ENCODE measurements at places on chromosomes 3 and 15.

- DNase-seq: no peak
Observed at GRCh38 chr3:46027736-46028397, 584 bp upstream of the XCR1 start.

DNA sequence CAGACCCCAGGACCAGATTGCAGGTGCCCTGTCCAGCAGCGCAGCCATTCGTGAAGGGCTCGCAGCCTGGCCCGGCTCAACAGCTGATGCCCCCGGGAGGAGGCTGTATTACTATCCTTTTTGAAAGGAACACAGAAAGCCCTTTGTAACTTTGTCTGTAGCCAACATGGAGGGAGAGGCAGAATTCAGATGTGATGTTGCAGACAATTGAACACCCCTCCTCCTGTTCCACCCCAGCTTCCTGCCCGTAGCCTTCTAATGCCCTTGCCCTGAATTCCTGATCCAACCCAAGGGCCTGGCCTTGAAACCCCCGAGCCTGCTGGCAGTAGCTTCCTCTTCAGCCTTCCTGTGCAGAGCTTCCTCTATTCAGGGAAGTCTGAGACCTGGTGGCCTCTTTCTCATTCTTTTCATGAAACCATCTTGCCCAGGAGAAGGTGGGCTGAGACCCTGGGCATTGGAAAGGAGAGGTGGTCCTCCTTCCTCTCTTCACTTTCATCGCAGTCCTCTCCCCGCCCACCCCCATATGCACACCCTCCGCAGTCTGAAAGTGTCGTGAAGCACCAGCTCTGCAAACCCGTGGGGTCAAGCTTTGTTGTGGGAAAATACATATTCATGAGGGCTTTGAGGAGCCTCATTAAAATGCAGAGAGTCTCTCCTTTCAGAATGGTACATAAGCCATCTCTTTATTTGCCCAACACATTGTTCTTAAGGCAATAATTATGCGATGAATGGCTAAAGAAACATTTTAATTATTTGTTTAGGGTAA, 109.2 kb downstream of the APBA2 start:
- DNase-seq: no peak

- DNase-seq: no peak
Observed at GRCh38 chr15:60389261-60390077, 8.3 kb downstream of the ANXA2 start.

DNA sequence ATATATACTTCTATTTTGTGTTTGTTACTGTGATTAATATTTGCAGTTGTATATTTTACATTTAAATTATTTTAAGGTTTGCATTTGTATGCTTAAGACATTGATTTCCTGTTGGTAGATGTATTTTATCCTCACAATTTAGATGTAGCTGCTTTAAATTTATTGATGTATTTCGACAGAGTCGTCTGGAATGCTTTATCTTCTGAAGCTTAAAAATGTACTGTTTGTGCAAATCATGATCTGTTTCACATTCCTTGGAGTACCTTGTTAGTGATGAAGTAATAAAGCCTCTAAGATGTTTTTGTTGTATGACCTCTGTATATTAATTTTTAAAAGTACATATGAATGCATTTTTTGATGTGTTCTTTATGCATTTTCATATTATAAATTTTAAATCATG, 1.9 kb downstream of the CHD2 start:
- no peak for DNase-seq

- DNase-seq: no peak
Observed at GRCh38 chr3:168807448-168807847, 711.7 kb upstream of the GOLIM4 start.

DNA sequence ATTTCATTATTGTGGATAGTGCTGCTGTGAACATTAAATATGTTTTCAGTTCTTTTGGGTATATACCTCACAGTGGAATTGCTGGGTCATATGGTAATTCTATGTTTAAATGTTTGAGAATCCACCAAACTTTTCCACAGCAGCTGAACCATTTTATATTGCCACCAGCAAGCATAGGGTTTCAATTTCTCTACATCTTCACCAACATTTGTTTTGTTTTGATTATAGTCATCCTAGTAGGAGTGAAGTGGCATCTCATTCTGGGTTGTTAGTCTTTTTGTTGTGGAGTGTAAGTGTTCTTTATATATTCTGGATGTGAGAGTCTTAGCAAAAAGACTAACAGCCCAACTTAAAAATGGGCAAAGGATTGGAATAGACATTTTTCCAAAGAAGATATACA, 6.0 kb downstream of the RPUSD2 start:
- no peak for DNase-seq

GRCh38 chr3:4945324-4945723, 33.9 kb upstream of the BHLHE40 start:
- no peak for DNase-seq

DNA sequence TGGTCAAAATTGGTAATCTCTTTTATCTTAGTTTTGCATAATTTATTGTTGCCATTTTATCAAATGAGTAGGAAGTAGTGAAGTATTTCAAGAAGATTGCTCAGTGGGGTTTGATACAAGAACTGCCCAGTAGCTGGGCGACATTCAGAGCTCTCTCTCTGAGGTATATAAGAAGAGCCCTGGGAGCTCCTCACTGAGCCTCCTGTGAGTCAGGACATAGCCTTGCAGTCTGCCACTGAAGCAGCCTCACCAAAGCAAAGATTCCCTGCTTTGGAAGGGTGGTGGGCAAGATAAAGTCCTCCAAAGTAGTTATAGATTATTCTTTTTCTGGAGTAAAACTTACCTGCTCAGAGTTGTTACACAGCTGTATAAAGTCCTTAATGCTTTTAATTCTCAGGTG, 26.1 kb downstream of the SKIL start:
- DNase-seq: no peak

Data from cardiac septum (tissue), 1 donor.